Aorta (tissue), 5 donors: ENCODE measurements at places on chromosomes 1 and 21. TPM values are rescaled to one million over a fixed set of nuclear protein-coding genes. Genes with fewer than 3 reads are reported as not detected.

- no peaks in the 10 kb centered on the region for H3K4me1 ChIP-seq
- no peak for DNase-seq
- H3K36me3 ChIP-seq: no peaks in the 10 kb centered on the region
- H3K27ac ChIP-seq: no peak overlapping the region
- H3K4me3 ChIP-seq: no peak overlapping the region
Observed at GRCh38 chr1:178819123-178819522, 51.8 kb downstream of the ANGPTL1 start.

The FMO2 gene
- total RNA-seq: 213 TPM

- DNase-seq: no peak
- no peak overlapping the region for H3K4me3 ChIP-seq
- no peaks in the 10 kb centered on the region for H3K27me3 ChIP-seq
- H3K4me1 ChIP-seq: no peaks in the 10 kb centered on the region
- H3K36me3 ChIP-seq: no peaks in the 10 kb centered on the region
- no peak overlapping the region for H3K27ac ChIP-seq
Observed at GRCh38 chr21:31611445-31611844, 48.0 kb upstream of the SOD1 start.

The TRIM67 gene
- total RNA-seq: not detected

- no peak for DNase-seq
- H3K27ac ChIP-seq: no peak overlapping the region
- no peaks in the 10 kb centered on the region for H3K36me3 ChIP-seq
- no peak overlapping the region for H3K4me3 ChIP-seq
- H3K27me3 ChIP-seq: no peaks in the 10 kb centered on the region
Observed at GRCh38 chr1:205328476-205328875, 6.9 kb upstream of the NUAK2 start.

DNA sequence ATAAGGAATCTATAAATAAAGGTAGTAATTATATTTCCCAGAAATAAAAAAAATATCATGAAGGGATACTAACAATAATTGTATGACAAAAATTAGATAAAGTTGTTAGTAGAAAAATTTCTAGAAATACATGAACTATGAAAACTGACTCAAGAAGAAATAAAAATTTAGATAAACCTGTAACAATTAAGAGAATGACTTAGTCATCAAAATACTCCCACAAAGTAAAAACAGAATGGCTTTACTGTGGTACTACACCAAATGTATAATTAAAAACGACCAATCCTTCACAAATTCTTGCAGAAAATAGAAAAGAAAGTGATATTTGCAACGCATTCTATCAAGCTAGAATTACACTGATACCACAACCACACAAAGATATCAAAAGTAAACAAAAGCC is 176.2 kb upstream of the ETV3 start:
- H3K4me3 ChIP-seq: no peak overlapping the region
- H3K27ac ChIP-seq: no peak overlapping the region
- H3K27me3 ChIP-seq: peaks cover 3% of the 10 kb centered on the region
- no peak for DNase-seq
- no peaks in the 10 kb centered on the region for H3K4me1 ChIP-seq

DNA sequence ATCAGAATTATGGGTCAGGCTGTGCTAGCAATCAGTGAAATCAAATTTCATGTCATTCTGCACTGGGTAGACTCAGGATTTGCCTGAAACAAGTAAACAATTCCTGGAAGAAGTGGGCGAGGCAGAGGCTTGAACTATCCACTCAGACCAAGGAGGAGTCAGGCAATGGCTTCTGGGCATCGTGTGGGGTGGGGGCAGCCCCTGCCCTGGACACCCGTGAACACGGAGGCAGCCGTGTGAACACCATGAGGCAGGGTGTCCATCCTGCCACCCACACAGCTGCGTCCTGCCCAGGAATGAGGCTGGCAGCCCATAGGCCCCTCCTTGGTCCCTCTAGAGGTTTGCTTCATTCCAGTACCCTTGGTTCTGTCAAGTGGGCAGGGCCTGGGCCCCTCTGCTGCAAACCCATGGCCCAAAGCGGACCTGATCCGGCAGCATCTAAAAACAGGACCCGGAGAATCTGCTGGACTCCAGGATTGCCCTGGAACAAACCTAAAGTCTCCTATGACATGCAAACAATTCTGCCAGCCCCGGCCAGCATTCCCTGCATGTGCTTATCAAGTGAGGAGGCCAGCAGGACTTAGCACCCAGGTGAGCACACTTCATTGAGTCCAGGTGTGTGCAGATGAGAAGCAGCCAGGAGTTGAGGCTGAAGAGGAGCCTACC is 69.5 kb downstream of the PDE9A start:
- H3K27me3 ChIP-seq: no peaks in the 10 kb centered on the region
- DNase-seq: no peak
- no peak overlapping the region for H3K27ac ChIP-seq
- no peak overlapping the region for H3K4me3 ChIP-seq

- H3K27me3 ChIP-seq: no peaks in the 10 kb centered on the region
- H3K36me3 ChIP-seq: peaks cover 2% of the 10 kb centered on the region
- H3K4me3 ChIP-seq: no peak overlapping the region
- DNase-seq: no peak
- H3K27ac ChIP-seq: no peak overlapping the region
- H3K4me1 ChIP-seq: no peaks in the 10 kb centered on the region
Observed at GRCh38 chr1:92872719-92873118, 40.9 kb downstream of the RPL5 start.

DNA sequence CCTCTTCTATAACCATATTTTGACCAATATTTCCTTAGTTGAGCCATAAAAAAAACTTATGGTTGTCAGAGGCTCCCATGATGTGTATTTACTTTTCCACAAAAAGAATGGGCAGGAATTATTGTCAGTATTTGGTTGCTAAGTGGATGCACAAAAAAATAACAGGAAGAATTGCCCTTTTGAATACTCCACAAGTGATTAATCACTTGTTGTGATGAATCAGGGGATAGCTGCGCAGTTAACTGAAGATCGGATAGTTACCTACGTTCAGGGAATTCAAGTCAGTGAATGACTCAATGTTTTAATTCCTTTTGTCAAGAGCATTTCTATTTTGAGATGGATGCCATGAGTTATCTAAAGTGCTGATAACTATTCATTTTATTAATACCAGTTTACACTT is 785.2 kb upstream of the B3GALT2 start:
- H3K27me3 ChIP-seq: no peaks in the 10 kb centered on the region
- H3K36me3 ChIP-seq: no peaks in the 10 kb centered on the region
- DNase-seq: no peak
- no peaks in the 10 kb centered on the region for H3K4me1 ChIP-seq
- H3K27ac ChIP-seq: no peak overlapping the region

The CD247 gene
- 4.3 TPM for total RNA-seq

DNA sequence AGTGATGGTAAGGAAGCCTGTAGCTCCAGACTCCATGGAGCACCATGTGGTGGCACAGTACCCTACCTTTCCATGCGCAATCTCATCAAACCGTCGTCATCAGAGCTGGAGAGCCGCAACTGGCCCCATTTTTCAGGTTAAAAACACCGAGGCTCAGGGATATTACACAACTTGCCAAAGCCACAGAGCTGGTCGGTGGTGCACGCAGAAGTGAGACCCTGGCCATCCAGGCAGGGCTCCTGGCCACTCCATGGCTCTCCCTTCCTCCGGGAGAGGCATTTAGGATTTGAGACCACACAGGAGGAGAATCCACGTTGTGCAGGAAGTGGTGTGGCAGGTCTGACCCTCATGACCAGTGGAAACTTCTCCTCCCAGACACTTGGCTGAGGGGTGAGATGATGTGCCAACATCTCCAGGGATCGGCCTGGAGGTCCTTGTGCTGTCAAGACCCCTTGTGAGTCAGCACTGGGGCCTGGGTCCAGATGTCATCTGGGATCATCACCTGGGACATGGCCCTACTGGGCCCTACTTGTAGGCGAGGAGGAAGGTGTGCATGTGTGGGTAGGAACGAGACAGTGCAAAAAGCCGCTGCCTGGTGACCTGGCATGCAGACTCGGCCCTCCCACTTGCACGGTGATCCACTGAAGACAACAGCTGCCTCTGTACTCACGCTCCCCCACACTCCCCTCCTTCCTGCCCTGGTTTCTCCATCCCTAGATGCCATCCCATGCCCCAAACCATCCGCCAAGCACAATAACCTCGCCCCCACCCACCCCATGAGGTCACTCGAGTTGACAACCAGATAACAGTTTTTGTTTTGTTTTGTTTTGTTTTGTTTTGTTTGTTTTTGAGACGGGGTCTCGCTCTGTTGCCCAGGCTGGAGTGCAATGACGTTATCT is 10.4 kb downstream of the TFF3 start:
- H3K27ac ChIP-seq: no peak overlapping the region
- peak; percentile 61 for DNase-seq
- H3K27me3 ChIP-seq: no peaks in the 10 kb centered on the region
- no peaks in the 10 kb centered on the region for H3K36me3 ChIP-seq

The AGMAT gene
- 0.13 TPM for total RNA-seq

GRCh38 chr1:93635614-93636543 is 45.8 kb downstream of the BCAR3 start:
- H3K27ac ChIP-seq: no peak overlapping the region
- no peak for DNase-seq
- no peaks in the 10 kb centered on the region for H3K36me3 ChIP-seq
- peaks cover 9% of the 10 kb centered on the region for H3K4me1 ChIP-seq
- H3K4me3 ChIP-seq: no peak overlapping the region

- no peaks in the 10 kb centered on the region for H3K36me3 ChIP-seq
- no peaks in the 10 kb centered on the region for H3K27me3 ChIP-seq
- DNase-seq: no peak
- H3K4me3 ChIP-seq: no peak overlapping the region
- no peaks in the 10 kb centered on the region for H3K4me1 ChIP-seq
Observed at GRCh38 chr1:223266632-223267172, 97.3 kb downstream of the SUSD4 start.

GRCh38 chr1:196890668-196891067 is 2.8 kb downstream of the CFHR4 start:
- DNase-seq: no peak
- H3K27me3 ChIP-seq: no peaks in the 10 kb centered on the region
- no peak overlapping the region for H3K4me3 ChIP-seq
- H3K36me3 ChIP-seq: no peaks in the 10 kb centered on the region
- no peaks in the 10 kb centered on the region for H3K4me1 ChIP-seq

DNA sequence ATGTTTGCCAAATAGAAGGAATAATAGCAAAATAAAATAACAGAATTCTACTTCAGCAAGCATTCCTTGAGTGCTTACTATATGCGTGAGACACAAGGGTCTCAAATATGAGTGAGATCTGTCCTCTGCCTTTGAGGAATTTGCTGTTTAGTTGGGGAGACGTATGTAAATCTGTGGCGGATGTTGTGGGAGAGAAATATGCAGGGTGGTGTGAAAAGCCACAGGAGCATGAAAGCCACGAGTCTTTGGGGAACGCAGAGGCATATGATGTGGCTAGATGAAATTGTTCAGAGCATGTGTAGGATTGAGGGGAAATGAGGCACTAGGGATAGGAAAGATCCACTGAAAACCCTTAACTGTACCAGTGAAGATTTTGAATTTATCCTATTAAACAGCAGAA is 244.4 kb downstream of the PBX1 start:
- H3K4me3 ChIP-seq: no peak overlapping the region
- H3K4me1 ChIP-seq: peaks cover 2% of the 10 kb centered on the region
- DNase-seq: no peak
- H3K36me3 ChIP-seq: no peaks in the 10 kb centered on the region

The PGBD5 gene
- 0.99 TPM for total RNA-seq

The C1orf116 gene
- total RNA-seq: 0.36 TPM

The KRTAP12-1 gene
- not detected for total RNA-seq
